ENCODE measurements at places on chromosomes 1 and 21.

DNA sequence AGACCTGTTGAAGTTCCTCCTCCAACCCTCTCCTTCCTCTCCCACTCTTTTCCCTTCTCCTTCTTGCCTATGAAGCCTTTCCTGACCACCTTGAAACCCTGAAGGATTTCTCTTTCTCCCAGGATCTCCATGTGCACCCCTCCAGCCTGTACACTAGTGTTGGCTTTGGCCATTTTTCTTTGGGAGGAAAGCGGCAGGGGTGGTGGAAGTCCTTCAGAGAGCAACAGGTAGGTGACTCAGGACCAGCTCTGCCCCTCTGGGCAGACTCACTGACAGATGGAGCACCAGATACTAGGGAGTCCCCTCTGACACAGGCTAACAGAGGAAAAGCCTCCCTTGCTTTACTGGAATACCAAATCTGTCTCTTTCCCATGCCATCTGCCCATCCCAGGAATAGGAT, 4.6 kb downstream of the SLC26A9 start:
- ATAC-seq = no peak

DNA sequence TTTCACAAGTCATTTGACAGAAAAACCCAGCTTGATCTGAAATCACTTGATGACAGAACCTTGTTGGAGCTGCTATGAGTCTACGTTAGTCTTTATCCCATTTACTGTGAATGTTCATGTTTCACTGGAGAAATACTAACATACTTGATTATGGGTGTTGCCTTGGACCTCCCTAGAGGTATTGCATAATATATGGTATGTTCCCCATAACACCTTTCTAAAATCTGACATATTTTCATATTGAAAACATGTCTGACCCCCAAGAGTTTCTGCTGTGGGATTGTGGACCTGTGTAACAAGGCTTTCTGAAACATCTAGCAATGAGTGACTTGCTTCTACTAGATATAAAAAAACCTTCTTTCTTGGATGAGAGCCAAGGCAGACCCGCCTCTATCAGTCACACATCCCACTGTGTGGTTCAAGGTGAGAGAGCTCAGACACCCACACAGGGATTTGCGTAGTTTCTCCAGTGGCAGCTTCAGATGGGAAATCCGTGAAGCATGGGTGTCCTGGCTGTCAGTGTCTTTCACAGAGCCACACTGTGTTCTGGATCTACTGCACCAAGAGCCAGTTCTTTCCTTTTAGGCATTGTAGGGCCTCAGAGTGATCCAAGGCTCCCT, 4.6 kb downstream of the NENF start:
- no peak for ATAC-seq

DNA sequence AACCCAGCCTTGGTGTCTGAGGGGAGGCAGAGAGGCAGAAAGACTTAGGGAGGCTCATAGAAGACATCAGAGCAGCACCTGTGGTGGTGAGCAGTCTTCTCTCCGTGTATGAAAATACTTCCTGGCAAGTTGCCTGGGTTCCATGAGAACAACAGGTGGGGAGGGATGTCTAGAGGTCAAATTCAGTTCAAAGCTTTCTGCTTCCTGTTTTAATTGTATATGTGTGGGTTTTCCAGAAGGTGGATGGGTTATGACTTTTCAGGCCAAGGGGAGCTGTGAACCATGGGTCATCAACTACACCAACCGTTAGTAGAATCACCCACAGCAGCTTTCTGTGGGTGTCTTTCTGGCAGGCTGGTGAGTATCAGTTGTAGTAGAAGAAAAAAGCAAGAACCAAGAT, 4.1 kb upstream of the FCRL2 start:
- no peak for ATAC-seq

DNA sequence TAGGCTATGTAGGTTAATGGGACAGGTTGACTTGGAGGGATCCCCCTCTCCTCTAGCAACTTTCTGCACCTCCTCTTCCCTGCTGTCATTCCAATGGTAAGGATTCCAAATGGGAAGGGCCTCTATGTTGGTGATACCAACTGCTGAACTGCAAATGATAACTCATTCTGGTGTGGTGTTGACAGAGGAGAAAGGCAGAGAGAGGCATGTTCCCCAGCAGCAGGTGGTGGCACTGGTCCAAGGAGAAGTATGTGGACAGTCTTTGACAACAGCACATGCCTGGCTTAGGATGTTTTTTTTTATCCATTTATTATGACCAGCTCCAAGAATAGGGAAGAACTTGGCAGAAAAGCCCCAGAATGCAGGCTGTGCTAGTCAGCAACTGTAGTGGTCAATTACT, 19.6 kb upstream of the SPAG17 start:
- no peak for ATAC-seq

- ATAC-seq = no peak
Observed at GRCh38 chr1:62228136-62228882, 33.7 kb downstream of the L1TD1 start.
